ENCODE measurements at places on chromosomes 6 and 20. TPM values are rescaled to one million over a fixed set of nuclear protein-coding genes. Genes with fewer than 3 reads are reported as not detected.

SULF2 gene
- 495 TPM for total RNA-seq

SPATS1 gene
- not detected for total RNA-seq

SEMG1 gene
- not detected for total RNA-seq

DNA sequence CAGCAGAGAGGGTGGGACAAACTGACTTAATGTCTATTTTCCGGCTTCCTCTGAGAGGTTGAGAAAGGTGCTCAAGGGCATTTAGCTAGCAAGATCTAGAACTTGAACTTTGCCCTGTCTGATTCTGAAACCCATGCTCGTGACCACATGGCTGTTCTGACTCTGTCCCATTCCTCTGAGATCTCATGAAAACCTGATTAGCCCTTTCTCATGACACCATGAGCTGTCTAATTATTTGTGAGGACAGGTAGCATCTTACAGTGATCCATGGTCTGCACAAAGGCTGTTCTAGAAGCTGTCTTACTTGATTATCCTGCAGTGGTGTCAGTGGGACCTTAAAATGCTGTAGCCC, 89.6 kb upstream of the TOX2 start:
- DNase-seq: no peak

- no peak for DNase-seq
These were observed 397.8 kb downstream of the KIF16B start for GRCh38 chr20:16175322-16175961.
